ENCODE measurements at places on chromosomes 3 and 15.

- no peaks in the 10 kb centered on the region for H3K36me3 ChIP-seq
- no peak overlapping the region for H3K4me3 ChIP-seq
- no peak for DNase-seq
- no peaks in the 10 kb centered on the region for H3K4me1 ChIP-seq
- no peak overlapping the region for H3K27ac ChIP-seq
Observed at GRCh38 chr3:56019490-56020146, 448.6 kb downstream of the ERC2 start.

DNA sequence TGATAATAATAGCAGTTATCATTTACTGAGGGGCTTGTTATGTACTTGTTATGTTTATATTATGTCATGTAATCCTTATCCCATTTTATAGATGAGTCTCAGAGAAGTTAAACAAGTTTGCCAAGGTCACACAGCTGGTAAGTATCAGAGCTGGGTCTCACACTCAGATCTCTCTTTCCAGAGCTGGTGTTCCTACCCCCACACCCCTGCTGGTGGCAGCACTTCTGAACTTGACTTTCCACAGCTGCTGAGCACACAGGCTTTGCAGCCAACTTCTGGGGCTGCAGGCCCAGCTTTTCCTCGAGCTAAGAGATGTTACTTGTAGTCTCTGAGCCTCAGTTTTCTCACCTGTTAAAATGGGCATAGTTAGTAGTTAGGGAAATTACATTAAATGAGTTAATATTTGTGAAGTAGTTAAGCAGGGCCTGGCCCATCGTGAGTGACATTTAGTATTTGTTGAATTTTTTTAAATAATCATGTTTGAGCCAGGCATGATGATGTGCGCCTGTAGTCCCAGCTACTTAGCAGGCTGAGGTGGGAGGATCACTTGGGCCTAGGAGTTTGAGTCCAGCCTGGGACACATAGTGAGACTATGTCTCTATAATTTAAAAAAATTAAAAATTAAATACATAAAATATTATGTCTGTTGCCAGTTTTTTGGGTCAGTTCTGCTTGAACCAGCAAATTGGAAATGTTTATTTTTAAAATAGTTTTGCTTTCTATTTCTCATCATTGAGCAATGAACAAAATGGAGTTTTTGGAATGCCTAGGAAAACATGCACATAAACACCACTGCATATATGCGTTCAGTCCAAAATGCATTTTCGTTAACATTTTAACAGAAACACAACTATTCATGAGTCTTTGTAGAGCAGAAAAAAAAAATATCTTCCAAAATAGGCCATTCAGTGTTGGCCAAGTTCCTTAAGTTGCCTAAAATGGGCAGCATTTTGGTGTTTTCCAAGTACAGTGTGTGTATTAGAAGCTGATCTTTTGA, 87.3 kb downstream of the SMAD6 start:
- H3K4me1 ChIP-seq = no peaks in the 10 kb centered on the region
- H3K27me3 ChIP-seq = no peaks in the 10 kb centered on the region
- H3K27ac ChIP-seq = no peak overlapping the region
- no peaks in the 10 kb centered on the region for H3K36me3 ChIP-seq

GRCh38 chr3:16066975-16067374, 107.5 kb upstream of the GALNT15 start:
- no peaks in the 10 kb centered on the region for H3K36me3 ChIP-seq
- H3K4me3 ChIP-seq = no peak overlapping the region
- DNase-seq = no peak
- no peaks in the 10 kb centered on the region for H3K4me1 ChIP-seq
- H3K27ac ChIP-seq = no peak overlapping the region
- H3K27me3 ChIP-seq = no peaks in the 10 kb centered on the region

GRCh38 chr3:86828751-86829150, 162.2 kb downstream of the VGLL3 start:
- no peak overlapping the region for H3K27ac ChIP-seq
- no peak overlapping the region for H3K4me3 ChIP-seq
- H3K27me3 ChIP-seq = no peaks in the 10 kb centered on the region
- no peaks in the 10 kb centered on the region for H3K36me3 ChIP-seq
- no peak for DNase-seq

GRCh38 chr3:16506451-16506850, 7.0 kb downstream of the RFTN1 start:
- no peaks in the 10 kb centered on the region for H3K27me3 ChIP-seq
- peak overlapping the region; percentile 29 for H3K27ac ChIP-seq
- H3K4me1 ChIP-seq = peaks cover 94% of the 10 kb centered on the region
- peaks cover 61% of the 10 kb centered on the region for H3K36me3 ChIP-seq
- H3K4me3 ChIP-seq = no peak overlapping the region

GRCh38 chr15:85099195-85099803, 117.6 kb downstream of the PDE8A start:
- no peak for DNase-seq
- H3K4me1 ChIP-seq = no peaks in the 10 kb centered on the region
- peaks cover 18% of the 10 kb centered on the region for H3K36me3 ChIP-seq
- H3K27me3 ChIP-seq = no peaks in the 10 kb centered on the region
- no peak overlapping the region for H3K4me3 ChIP-seq
- no peak overlapping the region for H3K27ac ChIP-seq

DNA sequence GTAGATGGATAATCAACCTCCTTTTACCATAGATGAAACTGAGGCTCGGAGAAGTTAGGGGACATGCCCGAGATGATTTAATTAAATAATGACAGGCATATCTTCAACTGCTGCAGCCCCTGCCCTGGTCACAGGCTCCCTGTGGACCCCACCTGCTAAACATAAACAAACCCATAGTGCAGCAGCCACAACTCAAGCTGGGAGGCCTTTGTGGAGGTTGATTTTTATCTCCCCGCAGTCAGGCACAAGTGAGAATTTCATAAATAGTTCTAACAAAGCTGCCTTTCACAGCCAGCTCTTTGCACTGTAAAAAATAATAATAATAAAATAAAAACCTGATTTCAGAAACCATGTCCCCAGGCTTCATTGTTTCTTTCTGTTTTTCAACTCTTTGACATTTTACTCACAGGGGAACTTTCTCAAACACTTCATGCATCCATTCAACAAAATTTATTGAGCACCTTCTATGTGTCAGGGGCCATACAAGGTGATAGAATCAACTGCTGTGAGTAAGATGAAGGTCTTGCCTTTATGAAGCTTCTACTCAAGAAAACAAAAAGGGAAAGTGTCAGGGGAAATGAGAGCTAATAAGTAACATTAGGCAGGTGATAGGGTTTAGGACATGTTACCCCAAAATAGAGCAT, 393.6 kb upstream of the PROK2 start:
- peaks cover 21% of the 10 kb centered on the region for H3K4me1 ChIP-seq
- H3K27me3 ChIP-seq = peaks cover 75% of the 10 kb centered on the region
- no peak overlapping the region for H3K27ac ChIP-seq
- no peak overlapping the region for H3K4me3 ChIP-seq
- DNase-seq = no peak

GRCh38 chr3:123353227-123353849, 95.6 kb downstream of the ADCY5 start:
- no peak overlapping the region for H3K27ac ChIP-seq
- peaks cover 18% of the 10 kb centered on the region for H3K27me3 ChIP-seq
- DNase-seq = no peak
- no peak overlapping the region for H3K4me3 ChIP-seq
- H3K36me3 ChIP-seq = peaks cover 2% of the 10 kb centered on the region

GRCh38 chr3:115212615-115213014, 65.5 kb upstream of the ZBTB20 start:
- H3K27me3 ChIP-seq = no peaks in the 10 kb centered on the region
- no peak for DNase-seq
- no peak overlapping the region for H3K27ac ChIP-seq
- no peaks in the 10 kb centered on the region for H3K36me3 ChIP-seq
- H3K4me3 ChIP-seq = no peak overlapping the region
- no peaks in the 10 kb centered on the region for H3K4me1 ChIP-seq

GRCh38 chr3:74273555-74274402, 340.7 kb downstream of the CNTN3 start:
- no peak for DNase-seq
- no peak overlapping the region for H3K4me3 ChIP-seq
- no peaks in the 10 kb centered on the region for H3K27me3 ChIP-seq
- no peaks in the 10 kb centered on the region for H3K36me3 ChIP-seq

DNA sequence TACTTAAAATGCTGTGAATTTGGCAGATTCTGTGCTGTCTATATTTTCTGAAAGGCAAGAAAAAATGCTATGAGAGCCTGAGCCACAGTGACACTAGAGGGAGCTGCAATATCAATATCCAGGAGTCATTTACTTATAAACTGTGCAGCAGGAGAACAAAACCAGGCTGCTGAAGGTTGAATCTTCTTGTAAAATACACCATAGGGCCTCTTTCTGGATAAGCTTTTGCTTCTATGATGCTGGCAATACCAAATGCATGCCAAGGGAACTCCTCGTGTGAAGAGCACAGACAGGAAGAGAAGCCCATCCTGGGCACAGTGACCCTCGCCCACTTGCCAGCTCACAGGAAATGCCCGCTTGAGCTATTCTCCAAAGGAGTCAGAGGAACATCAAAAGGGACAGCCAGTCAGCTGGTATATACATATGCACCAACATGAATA, 48.0 kb upstream of the TSPAN3 start:
- peaks cover 21% of the 10 kb centered on the region for H3K4me1 ChIP-seq
- peaks cover 10% of the 10 kb centered on the region for H3K36me3 ChIP-seq
- no peaks in the 10 kb centered on the region for H3K27me3 ChIP-seq
- no peak overlapping the region for H3K4me3 ChIP-seq

GRCh38 chr3:5366746-5367145, 179.2 kb downstream of the EDEM1 start:
- no peak for DNase-seq
- no peak overlapping the region for H3K4me3 ChIP-seq
- no peaks in the 10 kb centered on the region for H3K4me1 ChIP-seq
